ENCODE measurements at places on chromosomes 3 and 15.

DNA sequence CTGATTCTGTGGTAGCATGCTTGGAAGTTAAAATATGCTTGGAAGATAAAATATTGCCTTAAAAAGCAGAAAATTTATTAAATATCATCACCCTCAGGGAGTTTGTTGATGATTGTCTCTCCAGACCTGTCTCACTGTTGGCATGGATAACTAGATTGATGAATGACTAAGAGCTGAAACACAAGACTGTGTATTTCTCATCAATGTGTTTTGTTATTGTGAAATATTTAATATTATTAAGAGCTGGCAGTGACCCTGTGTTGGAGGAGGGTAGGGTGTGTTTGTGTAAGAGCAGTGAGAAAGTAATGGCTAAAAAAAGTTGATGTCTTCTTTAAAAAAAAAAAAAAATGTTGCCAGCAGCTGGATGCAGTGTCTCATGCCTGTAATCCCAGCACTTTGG lies 82.2 kb downstream of the ITPR1 start:
- DNase-seq: peak; percentile 19

GRCh38 chr3:57755368-57755675 lies 787 bp upstream of the SLMAP start:
- no peak for DNase-seq

DNA sequence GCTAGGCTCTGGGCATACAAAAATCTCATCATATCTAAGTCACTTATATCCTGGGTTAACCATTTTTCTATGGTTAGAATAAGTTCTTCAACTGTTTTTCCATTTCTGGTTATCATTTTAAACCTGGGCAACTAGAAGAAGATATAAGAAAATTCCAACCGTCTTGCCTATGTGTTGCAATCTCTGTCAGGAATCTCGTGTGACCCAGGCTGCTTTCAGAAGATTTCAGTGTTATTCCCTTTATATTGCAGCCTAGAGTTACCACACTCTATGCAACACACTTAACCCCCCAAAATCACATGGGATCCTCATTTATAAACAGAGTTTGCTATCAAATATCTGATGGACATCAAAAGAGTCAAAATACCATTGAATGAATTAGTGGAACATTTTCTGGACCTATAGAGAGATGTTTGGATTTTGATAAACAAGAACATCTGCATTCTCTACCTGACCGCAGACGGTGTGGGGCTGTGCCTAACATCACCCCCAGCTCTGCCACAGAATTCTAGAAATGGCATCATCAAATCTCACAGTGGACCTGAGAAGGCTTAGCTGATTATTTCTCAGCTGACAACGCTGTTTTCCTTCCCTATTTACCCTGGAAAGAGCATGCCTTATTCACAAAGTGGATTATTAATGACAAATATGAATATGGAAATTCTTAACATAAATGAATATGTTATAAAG lies 515.7 kb downstream of the NTRK3 start:
- DNase-seq: no peak

DNA sequence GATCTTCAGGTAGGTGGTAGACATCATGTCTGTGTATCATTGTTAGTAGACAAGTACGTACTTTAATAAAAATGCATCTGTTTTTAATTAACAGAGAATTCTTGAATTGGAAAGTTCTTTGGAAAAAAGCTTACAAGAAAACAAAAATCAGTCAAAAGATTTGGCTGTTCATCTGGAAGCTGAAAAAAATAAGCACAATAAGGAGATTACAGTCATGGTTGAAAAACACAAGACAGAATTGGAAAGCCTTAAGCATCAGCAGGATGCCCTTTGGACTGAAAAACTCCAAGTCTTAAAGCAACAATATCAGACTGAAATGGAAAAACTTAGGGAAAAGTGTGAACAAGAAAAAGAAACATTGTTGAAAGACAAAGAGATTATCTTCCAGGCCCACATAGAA lies 149.1 kb upstream of the LRRFIP2 start:
- DNase-seq: peak; percentile 6

DNA sequence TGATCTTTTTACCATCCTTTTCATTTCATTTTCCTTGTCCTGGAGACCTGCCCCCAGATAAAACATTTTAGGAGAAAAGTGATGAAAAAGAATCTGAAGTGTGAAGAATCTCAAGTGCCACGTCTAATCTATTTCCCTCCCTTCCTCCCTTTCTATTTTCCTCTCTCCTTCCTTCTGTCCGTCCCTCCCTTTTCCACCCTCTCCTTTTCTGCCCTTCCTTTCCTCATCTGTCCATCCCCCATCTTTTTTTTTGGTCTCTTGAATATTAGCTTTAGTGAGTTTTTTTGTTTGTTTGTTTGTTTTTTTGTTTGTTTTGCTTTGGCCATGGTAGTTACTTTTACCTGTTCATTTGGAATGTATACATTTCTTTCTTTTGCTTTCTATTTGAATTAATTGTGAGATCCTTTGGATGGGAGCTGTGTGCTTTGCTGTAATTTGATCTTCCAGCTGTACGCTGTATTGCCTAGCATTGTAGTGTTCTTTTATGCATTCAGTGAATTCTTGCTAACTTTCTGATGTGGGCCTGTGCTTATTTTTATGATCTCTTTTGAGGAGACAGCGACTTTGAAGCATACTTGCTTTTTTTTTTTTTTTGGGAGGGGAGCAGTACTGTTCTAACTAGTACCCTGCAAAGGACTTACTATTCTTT lies 19.2 kb downstream of the CDIN1 start:
- peak; percentile 69 for DNase-seq

DNA sequence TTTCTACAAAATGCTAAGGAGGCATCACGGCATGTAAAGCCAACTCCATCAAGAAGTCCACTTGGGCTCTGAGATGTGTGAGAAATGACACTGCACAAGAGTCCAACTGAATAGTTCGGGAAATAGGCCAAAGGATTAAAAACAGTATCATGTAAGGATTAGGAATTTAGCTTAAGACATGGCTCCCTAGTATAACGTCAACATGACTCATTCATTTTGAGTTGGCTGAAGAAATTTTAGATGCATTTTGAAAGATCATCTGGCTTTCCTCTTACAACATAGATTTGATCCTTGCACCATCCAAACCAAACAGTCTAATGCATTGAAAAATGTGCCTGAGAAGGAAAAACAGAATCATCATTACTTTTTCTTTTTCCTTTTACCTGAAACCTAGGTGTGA lies 109.3 kb upstream of the MME start:
- peak; percentile 95 for DNase-seq

- DNase-seq: no peak
These were observed 265.7 kb downstream of the XXYLT1 start for GRCh38 chr3:195005251-195005620.

- no peak for DNase-seq
These were observed 123.0 kb upstream of the STAC start for GRCh38 chr3:36257158-36257852.

- peak; percentile 76 for DNase-seq
These were observed 17.4 kb downstream of the THBS1 start for GRCh38 chr15:39598186-39598850.

GRCh38 chr3:129021140-129021551 lies 20.0 kb downstream of the EFCC1 start:
- DNase-seq: no peak

GRCh38 chr3:31754575-31755278 lies 222.0 kb downstream of the STT3B start:
- DNase-seq: no peak

GRCh38 chr3:76065964-76066363 lies 280.6 kb upstream of the ZNF717 start:
- peak; percentile 42 for DNase-seq

- DNase-seq: no peak
These were observed 24.0 kb downstream of the TGFBR2 start for GRCh38 chr3:30630238-30631030.

GRCh38 chr3:142467768-142468167 lies 19.9 kb upstream of the XRN1 start:
- DNase-seq: no peak

DNA sequence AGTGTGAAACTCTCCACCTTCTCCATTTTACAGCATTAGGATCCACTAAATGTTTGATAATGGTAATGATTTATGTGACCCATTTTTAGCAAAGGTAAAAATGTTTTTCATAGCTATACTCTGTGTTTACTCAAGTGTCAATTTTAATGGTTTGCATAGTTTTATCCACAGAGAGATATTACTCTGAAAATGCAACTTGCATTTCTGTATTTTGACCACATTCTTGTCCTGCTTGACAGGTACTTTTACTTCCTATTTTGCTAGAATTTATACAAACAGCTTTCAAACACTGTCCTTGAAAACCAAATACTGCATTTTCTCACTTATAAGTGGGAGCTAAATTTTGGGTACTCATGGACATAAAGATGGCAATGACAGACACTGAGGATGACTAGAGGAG lies 62.9 kb downstream of the SERPINI1 start:
- no peak for DNase-seq

- DNase-seq: no peak
These were observed 27.8 kb downstream of the MAGEF1 start for GRCh38 chr3:184683900-184684560.

DNA sequence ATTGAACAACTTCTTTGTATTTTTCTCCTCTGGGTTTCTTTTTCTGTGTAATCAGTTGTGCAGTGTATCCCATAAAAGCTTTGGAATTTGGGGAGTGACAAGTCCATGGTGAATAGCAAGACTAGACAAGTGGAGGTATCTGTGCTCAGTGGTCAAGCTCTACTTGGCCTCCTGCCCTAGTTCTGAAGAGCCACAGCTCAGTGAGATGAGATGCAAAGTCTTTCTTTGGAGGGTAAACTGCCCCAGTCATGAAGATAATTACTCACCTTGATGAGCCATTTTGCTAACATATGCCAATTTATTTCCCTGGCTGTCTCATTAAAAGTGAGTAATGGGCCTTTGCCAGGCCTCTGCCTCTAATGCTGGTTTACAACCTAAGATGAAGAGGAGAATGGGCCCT lies 271.2 kb upstream of the TRIM42 start:
- no peak for DNase-seq

DNA sequence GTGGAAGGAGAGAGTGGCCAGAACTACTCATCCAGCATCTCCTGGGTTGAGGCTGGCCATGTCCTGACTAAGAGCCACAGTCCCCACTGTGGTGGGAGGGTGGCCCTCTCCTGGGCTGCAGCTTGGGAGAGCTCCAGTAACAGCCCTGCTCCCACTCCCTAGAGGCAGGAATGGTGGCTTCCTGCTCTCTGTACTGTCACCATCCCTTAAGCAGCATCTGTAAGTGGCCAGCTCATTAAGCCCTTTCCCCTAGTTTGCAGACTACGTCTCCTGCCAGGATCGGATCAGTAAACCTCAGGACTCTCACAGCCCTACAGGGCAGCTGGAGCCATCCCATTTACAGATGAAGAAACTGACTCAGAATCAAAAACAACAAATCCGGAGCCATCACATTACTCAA lies 30.5 kb downstream of the DNAJB8 start:
- DNase-seq: no peak

DNA sequence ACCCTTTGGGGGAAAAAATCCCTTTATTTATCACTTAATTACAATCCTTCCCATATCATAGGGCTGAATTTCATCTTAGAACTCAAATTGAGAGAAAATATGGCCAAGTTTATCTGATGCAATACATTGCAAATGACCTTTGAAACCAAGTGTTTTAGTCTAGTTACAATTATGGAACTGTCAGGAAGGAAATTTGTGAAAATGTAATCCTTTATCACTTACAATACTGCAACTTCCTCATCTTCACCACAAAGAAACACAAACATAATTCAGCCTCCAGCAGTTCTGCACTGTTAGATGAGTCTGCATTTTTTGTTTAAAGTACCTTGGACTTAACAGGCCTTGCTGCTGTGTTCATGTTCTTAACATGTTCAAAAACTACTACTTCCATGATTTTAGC lies 4.6 kb downstream of the CCPG1 start:
- DNase-seq: peak; percentile 75

DNA sequence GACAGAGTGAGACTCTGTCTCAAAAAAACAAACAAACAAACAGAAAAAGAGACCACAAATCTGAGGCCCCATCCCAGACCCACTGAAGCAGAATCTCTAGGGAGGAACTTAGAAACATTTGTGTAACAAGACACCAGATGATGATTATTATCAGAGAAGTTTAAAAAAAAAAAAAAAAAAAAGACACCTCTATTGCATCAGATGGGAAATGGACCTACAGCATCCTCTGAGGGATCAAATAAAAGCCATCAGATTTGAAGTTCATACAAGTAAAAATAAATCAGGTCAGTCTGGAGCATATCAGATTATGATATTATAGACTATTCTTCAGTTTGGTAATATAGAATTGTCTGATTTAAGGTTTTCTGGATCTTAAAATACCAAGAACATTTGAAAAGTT lies 21.9 kb upstream of the LIPC start:
- peak; percentile 31 for DNase-seq

DNA sequence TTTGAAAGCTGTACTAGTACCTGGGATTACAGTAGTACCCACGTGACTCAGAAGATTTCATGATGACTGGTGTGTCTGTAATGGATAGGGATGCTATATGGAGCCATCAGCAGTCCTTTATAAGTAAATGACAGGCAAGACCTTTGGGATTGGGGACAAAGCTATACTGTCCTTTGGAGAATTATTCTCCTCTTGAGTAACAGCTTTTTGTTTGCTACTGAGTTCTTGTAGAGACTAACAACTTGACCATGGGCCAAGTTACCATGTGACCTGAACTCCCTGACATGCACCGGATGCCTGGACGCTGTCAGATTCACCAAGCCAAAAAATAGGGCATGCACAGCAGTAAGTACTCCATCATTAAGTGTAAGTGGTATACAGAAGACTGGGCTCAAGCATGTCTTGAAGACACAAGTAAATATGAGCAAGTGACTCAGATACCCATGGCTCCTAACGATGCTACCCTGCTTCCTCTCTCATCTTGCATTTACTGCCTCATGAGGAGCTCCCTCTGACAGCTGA lies 12.9 kb downstream of the SEC11A start:
- DNase-seq: no peak

DNA sequence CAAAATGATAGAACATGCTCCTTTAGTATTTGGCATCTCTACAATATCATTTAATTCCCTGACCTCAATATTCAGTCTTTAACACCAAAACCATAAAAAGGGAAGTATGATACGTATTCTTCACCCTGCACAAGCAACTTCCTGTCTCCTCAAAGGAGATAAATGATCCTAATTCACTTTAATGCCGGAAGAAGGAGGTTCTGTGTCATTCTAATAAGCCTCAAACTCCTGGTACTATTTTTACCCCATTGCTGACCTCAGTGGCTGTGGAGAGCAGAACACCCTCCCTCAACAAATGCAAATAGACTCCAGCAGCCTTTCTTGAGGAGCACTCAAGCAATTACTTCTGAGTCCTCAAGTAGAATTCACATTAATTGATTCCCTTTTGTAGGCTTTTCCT lies 173.3 kb downstream of the TMEM108 start:
- DNase-seq: no peak

DNA sequence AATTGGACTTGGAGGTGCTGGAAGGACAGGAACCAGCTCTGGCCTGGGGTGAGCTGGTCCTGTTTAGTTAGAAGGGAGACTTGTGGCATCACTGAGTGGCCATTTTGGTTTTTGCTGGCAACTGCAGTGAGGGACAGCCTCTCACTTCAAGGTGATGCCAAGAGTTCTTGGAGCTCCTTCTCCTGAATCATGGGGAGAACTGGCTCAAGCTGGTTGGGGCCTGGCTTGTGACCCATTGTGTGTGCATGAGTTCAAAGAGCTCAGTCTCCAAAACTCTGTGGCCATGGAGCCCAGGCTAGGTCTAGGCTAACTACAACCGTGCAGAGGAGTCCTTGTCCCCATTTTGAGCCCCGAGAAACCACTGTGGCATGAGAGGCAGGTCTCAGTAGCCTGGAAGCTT lies 60.1 kb upstream of the ZNF148 start:
- no peak for DNase-seq

- DNase-seq: no peak
These were observed 25.7 kb downstream of the GJD2 start for GRCh38 chr15:34729056-34729455.
